NCI-H187 (cell line): ENCODE measurements at places on chromosomes 5 and 9.
A peak's percentile ranks its signal among the peaks of the same experiment; 100 is the strongest.

DNA sequence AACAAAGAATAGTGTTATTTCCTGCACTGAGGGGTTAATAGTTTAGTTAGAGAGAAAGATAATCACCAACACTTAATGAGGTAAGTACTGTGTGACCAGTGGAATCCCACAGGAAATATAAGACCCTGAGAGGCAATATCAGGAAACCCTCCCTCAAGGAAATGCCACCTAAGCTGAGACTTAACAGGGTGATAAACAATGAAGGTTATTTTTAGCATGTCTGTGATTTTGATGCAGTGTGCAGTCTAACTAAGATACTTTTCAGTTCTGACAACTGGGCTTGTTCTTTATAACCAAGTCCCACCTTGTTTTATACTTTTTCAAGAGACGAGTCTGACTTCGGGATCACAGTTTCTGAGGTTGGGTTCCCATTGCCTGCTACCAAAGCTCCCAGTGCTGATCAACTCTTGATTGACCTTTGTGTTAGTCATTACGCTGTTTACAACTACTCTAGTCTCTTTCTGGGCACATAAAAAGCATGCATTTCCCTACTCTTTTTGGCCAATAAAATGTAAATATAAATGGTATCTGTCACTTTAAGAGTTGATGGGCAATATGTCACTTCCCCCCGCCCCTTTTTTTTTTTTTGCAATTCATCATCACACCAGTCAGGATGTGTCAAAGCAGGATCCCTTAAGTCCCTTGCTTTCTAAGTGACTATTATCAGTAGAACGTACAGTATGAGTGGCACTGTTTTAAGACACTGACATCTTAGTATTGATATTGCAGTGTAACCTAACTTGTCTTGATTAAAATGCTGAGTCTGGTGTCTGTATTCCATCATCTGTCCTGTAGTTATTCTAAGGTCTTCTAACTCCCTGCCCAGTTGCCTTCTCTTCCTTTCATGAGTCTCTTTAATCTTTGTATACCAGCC is 31.4 kb downstream of the C6 start:
- DNase-seq: no peak

- no peak for DNase-seq
Measured at GRCh38 chr5:8814105-8814504, 731.8 kb downstream of the SEMA5A start.

DNA sequence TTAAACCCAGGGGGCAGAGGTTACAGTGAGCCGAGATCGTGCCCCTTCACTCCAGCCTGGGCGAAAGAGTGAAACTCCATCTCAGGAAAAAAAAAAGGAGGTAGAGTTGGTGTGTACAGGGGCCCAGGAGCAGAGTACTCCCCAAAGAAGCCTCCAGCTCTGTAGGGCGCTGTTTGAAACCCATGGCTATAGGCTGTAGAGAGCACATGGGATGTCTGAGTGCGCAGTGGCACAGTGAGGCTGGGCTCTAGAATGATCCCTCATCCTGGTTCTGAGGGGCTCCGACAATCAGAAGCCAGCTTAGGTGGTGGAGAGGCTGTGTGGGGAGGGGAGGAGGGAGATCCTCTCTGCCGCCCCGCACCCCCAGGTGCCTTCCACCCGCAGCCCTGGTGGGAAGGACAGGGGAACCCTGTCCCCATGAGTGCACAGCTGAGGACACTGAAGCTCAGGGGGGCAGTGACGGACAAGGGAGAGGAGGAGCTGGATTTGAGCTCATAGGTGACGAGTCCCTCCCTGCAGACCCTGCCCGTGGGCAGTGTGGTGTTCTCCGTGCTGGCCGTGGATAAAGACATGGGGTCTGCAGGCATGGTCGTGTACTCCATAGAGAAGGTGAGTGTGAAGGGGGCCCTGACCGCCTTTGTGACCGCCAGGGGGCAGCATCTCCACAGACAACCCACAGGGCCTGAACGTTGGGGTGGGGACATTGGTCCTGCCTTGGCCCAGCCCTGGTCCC is 24.6 kb downstream of the CDHR2 start:
- DNase-seq: peak; percentile 64

- DNase-seq: no peak
Measured at GRCh38 chr9:36760667-36761420, 188.1 kb downstream of the MELK start.

DNA sequence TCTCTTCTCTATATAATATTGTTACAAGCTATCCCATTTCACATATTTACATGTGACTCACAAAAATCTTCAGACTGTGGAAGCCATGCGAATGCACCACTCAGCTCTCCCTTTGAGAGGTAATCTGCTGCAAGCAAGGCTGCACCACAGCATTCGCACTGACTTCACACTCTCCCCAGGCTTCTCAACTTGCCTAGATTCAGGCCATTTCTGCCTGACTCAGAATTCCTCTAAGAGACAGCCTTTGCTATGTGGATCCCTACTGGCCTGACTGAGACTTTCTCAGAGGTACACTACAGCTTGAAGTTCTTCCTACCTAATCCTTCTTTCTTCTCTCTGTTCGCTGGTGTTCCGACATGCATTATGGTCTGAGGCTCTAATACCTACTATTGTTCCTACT is 21.1 kb upstream of the DMRTA1 start:
- no peak for DNase-seq

GRCh38 chr9:113657765-113658544 is 194.4 kb downstream of the RGS3 start:
- no peak for DNase-seq

- DNase-seq: no peak
Measured at GRCh38 chr9:125505988-125506438, 201.0 kb downstream of the MAPKAP1 start.

DNA sequence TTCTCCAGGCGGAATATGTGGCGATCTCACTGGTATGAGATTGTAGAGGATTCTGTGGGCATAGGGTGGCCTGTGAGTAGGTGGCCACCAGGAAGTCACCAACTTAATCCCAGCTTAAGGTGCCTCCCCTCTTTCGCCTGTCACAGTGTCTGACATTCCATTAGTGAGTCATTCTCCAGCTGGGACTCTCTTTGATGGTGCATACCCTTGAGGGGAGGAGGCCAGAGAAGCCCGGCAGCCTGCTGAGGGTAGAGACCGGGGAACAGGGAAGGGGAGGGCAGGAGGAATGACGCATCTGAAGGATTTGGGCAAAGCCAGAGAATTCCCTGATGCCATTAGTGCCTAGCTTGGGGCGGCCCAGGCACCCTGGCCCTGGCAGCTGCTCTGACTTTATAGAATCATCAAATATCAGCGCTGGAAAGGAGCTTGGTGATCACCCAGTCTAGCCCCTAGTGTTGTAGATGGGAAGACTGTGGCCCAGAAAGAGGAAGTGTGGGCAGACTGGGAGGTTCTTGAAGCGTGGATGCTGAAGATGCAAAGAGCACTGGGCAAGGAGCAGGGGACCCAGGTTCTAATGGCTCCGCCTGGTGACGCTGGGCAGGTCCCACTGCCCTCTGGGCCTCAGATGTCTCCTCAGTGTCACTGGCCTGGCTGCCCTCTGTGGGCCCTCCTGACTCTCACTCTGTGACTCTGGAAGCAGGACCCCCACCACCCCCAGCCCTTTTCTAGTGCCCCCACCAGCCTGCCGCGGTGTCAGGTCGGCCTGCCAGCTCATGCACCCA is 41.4 kb downstream of the DAB2IP start:
- no peak for DNase-seq

DNA sequence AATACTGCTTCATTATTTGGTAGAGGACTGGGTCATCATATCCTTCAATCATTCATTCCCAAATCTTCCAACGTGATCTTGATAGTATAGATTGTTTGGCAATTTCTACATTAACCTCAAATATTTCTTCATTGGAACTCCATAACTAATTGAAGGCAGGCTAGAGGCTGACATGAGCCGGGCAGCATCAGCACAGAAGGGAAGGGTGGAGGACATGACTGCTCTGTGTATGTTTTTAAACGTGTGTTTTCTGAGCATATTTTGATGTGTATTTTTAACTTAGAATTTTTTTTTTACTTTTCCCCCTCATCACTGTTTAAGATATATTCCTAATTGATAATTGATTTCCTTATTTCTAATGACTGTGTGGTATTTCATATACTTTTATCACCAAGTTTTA is 12.6 kb downstream of the DDX4 start:
- no peak for DNase-seq

GRCh38 chr5:172707285-172708182 is 63.5 kb downstream of the DUSP1 start:
- no peak for DNase-seq

- no peak for DNase-seq
Measured at GRCh38 chr9:37121881-37122280, 1.5 kb downstream of the ZCCHC7 start.

- no peak for DNase-seq
Measured at GRCh38 chr9:123647145-123647544, 282.8 kb downstream of the DENND1A start.

DNA sequence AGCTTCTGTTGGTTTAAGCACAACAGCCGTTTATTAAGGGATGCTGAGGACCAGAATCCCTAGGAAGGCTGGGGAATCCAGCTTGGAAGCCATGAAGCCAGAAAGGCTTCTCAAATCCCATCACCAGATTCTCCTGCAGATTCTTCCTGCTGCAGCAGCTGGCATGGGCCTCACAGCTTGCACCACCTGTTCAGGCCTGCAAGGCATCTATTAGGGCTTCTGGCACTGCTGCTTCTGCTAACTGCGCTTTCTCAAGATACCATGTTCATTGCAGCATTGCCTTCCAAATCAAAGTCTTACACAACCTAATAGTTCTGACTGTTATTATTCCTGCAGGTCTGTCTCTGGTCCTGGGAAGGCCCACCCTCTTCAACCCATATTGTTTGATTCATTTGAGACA is 51.2 kb upstream of the ZNF366 start:
- no peak for DNase-seq

GRCh38 chr9:124132671-124133147 is 121.1 kb downstream of the LHX2 start:
- DNase-seq: no peak

- DNase-seq: no peak
Measured at GRCh38 chr5:164713682-164714081, 1208.3 kb downstream of the MAT2B start.

- DNase-seq: no peak
Measured at GRCh38 chr9:113621980-113622379, 158.5 kb downstream of the RGS3 start.

DNA sequence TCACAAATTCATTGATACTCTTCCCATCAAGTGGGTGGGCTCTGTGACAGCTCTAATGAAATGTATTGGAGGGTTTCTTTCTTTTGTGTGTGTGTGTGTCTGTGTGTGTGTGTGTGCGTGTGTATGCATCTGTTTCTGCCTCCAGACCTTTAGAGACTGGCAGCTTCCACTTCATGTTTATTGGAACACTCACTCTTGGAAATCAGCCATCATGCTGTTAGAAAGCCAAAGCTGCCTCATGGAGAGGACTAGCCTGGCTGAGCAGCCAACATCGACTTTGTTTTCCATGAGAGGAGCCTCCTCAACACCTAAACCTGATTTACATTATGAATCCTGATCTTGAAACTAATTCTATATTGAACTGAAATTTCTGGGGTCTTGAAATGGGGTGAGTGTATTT is 128.5 kb upstream of the FAM174A start:
- no peak for DNase-seq

DNA sequence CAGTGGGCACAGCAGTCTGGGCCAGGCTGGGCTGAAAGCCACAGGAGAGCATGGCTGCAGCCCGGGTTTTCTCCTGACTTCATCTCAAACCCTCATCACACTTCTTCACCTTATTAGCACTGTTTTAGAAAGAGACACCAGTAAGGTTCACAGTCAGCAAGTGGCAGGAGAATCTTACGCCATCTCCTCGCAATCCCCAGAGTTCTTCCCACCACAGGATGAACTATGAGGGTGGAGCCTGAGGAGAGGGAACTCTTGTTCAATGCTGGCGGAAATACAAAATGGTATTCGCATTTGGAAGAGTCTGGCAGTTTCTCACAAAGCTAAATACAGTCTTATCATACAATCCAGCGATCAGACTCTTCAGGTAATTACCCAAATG is 14.7 kb downstream of the BICD2 start:
- DNase-seq: no peak

DNA sequence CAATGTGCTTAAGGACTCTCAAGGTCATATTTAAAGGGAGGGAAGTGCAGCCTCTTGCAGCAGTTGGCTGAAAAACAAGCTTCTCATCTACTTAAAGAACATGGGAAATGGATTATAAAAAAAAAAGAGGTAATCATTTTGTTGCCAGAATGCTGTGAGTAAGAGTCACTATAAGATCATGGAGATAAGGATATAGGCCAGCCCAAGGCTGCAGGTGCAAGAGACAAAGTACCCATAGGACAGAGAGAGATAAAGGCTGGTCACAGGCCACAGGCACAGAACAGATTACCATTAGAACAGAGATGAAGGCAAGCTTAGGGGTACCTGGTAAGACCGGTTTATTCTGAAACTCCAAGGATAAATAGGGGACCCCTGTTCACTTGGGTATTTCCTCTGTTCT is 70.5 kb downstream of the CDKN2A start:
- no peak for DNase-seq

- no peak for DNase-seq
Measured at GRCh38 chr5:119383008-119383407, 27.2 kb downstream of the TNFAIP8 start.
